Stomach (tissue), 19 donors: ENCODE measurements at places on chromosomes 16 and 17.

- DNase-seq = no peak
Observed at GRCh38 chr16:36336-36984, 16.9 kb downstream of the POLR3K start.

GRCh38 chr17:4934173-4934979, 2.3 kb downstream of the GP1BA start:
- DNase-seq = peak; percentile 69

GRCh38 chr17:50265212-50265611, 9.1 kb upstream of the TMEM92 start:
- peak; percentile 85 for DNase-seq

- DNase-seq = no peak
Observed at GRCh38 chr17:80523956-80524712, 20.5 kb upstream of the RPTOR start.

DNA sequence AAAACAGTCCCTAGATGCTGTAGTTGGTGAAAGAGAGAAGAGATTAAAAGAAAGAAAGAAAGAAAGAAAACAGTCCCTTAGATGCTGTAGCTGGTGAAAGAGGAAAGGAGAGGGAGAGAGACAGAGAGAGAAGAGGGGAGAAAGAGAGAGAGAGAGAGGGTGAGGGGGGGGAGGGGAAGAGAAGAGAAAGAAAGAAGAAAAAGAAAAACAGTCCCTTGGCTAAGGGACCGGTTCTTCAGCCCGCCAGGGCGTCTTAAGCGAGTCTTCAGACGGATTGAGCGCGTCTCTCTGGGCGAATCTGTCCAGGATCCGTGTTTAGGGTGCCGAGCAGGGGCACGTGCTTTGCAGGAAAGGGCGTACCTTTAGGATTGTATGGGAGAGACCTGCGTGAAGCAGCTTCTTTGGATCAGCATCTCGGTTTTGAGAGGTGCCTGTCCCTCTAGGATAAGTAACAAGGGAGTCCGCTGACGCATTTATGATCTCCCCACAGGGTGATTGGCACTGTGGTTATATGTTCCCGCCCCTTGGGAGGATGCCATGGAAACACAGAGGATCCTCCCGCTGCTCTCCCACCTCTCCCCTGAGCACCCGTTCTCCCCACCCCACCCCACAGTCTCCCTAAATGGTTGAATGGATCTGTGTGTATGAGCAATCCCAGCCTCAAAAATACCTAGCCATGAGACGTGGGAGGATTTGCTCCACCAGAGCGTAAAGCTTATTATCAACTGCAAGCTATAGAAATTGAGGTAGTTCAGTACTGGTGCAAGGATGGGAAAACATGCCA, 16.7 kb downstream of the GNGT2 start:
- DNase-seq = peak; percentile 82

GRCh38 chr17:6205525-6205924, 135.3 kb downstream of the WSCD1 start:
- DNase-seq = no peak

DNA sequence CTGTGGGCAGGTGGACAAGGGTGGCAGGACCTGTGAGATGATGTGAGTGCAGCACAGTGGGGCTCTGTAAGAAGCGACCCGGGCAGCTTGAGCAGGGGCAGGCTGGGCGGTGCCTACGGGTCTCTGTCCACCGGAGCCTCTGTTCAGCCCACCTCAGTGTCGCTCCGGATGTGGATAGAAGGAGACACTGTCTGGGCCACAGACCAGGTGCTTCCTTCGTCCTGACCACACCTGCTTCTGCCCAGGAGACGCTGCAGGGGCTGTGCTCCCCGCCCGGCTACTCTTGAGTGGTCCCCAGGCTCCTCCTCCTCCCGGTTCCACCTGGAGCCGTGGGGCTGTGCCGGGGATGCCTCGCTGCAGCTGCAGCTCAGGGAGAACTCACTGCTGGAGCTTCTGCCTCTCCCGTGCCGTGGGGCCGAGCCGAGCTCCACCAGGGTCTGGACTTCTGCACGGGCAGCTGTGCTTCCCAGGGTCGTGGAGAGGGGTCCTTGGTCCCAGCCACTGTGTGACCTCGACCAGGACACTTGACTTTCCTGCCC, 21.5 kb downstream of the METRNL start:
- no peak for DNase-seq

DNA sequence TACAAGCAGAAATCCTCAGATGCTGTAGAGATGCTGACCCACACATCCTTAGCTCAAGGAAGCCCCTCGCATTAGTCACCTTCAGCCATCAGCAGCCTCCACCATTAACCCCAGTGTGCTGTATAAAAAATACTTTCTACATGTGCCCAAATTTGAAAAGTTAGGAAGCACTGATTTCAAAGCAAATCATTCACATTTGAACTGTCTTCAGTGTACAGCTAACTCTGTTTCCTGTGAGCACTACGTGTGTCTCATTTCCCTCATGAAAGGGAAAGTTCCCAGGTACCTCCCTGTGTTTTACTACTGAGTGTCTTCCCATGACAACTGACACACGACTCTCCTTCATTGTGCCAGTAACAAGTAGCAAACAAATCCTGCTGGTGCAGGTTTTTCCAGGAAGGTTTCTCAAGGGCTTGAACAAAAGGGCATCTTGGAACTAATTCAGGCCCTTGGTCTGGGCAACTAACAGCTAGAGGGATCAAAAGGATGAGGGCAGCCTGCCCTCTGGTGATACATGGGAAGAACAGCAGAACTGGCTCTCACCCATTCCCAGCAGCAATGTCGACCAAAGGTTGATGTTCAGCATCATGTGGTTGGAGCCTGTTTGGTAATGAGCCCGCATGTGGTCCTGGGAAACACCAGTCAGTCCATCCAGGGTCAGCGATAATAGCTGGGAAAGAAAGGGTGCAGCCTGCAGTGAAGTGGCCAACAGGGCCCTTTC, 4.0 kb downstream of the SLC35B1 start:
- DNase-seq = peak; percentile 74

DNA sequence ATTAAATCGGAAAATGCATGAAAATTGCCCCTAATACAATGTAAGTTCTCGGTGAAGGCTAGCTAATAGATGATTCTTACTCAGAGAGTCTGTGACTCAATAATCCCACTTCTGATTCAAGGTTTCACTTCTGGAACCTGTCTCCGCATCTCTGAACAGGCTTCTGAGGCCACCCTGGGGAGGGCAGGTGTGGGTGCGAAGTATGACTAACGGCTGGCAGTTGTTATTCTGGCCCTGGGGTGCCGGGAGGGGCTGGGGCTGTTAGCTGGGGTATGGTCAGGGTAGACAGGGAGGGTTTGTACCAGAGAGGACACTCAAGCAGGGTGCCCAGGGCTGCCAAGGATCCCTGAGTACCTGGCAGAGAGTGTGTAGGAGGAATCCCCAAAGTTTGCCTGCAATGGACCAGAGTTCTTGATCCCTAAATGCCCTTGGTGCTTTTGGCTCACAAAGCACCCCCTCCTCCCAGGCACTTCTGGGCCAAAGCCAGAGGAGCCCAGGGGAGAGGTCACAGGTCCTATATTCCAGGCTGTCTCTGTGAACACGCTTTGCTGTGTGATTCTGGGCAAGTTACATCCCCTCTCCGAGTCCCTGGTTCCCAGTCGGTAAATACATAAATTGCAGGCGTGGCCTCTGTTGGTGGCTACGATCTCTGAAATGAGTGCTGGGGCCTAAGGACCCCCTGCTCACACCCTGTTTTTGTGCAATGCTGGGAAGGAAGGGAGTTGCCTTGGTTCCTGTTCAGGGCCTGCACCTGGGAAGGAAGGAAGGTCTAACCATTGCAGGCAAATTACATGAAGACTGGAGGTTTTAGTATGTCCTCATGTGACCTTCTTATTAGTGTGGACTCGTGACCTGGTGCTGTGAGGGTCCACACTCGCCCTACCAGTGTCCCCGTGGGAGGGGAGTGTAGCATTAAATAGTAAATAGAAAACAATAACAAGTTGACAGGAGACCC, 49.9 kb upstream of the CPNE2 start:
- DNase-seq = no peak

DNA sequence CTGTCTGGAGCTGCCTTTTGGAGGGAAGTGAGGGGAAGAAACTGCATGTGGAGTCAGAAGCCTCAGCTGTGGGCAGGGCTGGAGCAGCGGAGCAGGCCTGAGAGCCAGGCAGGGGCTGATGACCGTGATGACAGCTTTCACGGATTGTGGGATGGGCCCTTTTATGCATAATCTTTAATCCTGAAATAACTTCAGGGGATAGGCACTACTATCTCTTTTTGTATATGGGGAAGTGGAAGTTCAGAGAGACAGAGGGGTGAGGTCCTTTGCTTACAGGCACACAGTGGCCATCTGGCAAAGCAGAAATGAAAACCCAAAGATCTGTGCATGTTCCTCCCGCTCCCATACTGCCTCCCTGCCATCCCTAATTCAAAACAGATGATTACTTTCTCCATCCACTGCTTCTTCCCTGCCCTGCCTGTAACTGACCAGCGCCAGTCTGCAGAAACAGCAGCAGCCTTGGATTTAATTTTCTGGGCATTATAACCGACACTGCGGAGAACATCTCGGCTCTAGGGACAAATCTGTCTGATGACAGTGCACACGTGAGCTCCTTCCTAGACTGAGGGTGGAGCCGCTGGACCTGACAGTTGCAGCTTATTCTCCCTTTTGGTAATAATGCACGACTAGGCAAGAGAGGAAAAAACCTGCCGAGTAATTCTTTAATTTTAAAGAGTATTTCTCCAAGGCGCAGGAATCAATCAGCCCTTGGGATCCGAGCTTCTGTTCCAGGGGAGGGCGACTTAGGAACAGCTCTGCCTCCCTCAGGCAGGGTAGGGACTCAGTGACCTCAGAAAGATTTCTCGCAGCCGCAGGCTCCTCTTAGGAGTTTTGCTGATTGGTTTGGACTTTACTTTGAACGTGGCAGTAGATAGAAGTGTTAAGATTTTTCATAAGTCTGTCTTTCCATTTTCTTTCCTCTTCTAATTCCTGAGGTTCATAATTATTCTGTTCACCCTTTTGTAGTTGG, 95.4 kb downstream of the UTP18 start:
- DNase-seq = no peak
